Activated CD4-positive, alpha-beta T cell treated with anti-CD3 and anti-CD28 coated beads for 1 hour (primary cell): ENCODE measurements at places on chromosomes 3 and 15.

GRCh38 chr15:49863431-49864224 lies 242.8 kb downstream of the DTWD1 start:
- DNase-seq: no peak

- DNase-seq: no peak
These were observed 10.5 kb upstream of the OSBPL11 start for GRCh38 chr3:125605756-125606155.

GRCh38 chr15:20351448-20351971 lies 190.1 kb downstream of the GOLGA6L6 start:
- peak; percentile 7 for DNase-seq

DNA sequence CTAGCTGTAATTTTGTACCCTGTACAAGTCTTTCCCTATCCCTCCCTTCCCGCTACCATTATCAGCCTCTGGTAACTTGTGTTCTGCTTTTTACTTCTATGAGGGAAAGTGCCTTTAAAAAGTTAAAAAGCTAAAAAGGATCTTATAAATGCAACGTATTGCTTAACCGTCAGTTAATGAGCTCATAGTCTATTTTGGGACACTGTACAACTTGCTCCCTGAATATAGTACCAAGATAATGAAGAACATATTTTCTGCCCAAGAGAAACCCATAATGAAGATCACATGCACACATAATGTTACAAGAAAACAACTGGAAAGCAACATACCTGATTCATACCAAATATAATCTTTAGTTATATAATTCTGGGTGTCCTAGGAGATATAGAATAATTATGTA lies 22.6 kb downstream of the ZIC1 start:
- no peak for DNase-seq

DNA sequence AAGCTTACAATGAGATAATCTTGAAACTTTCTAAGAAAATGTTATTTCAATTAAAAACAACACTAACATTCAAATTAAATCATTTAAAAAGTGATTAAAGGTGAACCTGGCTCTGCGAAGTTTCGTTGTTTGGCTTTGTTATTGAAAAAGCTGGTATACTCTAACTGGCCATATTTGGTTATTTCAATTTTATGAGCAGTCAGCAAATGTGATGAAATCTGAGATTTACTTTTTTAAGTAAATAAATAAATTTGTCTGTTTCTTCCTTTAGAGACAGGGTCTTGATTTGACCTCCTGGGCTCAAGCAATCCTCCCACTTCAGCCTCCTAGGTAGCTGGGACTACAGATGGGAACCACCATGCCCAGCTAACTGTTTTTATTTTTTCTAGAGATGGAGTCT lies 38.0 kb downstream of the CDV3 start:
- DNase-seq: no peak

GRCh38 chr15:43275740-43276562 lies 9.2 kb upstream of the TGM5 start:
- no peak for DNase-seq
